ENCODE measurements at places on chromosomes 1 and 21. TPM values are rescaled to one million over a fixed set of nuclear protein-coding genes. Genes with fewer than 3 reads are reported as not detected.

DNA sequence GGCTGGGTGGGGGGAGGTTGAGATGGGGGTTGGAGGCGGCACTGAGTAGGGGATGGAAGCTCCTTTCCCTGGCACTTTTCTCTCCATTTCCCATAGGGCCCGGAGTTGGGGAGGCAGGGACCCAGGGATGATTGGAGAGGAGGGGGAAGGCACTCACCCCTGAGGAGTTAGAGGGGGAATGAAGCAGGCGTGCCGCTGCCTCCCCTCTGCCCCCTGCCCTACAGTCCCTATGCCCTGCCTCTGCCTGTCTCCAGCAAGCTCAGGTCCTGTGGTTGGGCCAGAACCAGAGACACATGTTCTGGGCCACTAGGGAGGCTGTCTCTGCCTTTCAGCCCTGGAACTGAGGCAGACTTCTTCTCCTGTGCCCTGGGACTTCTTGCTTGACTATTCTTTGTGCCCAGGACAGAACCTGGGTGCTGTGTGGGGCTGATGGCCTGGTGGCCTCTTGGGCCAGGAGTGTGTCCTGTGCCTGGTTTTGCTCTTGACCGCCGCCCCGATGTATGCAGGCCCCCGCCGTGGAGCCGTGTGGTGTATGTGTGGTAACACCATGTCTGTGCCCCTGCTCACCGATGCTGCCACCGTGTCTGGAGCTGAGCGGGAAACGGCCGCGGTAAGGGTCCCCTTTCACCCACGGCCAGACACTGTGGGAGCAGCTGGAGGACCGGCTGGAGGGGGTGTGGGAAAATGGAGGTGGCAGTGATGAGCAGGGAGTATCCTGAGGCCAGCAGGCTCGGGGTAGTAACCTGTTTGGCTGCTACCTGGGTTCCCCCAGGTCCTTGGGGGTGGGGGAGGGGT is 1.4 kb downstream of the LYPLA2 start:
- no peak overlapping the region for H3K4me3 ChIP-seq
- no peaks in the 10 kb centered on the region for H3K36me3 ChIP-seq
- no peak for DNase-seq

DNA sequence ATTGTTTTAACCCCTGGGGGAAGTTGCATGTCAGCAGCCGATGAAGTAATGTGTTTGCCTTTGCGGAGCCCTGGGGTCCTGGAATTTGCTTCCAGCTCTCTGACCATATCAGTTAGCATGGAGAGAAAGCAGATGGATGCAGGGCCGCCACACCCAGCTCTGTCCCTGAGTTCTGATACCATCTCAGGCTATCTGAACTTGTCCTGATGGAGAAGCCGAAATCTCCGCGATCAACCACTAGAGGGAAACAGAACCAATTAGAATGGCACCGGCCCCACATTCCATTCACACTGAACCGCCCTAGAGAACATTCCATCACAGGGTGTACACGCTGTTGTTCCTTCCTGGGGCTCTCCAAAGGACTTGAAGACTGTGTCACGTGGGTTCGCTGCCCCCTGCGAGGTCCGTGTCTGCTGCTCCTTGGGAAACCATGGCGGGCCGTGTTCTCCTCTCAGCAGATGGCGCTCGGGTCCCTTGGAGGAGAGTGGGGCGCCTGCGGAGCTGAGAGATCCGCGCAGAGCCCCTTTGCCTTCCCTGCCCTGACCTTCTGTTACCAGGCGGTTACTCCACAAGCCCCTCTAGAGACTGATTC is 75.4 kb downstream of the ABCA4 start:
- peaks cover 15% of the 10 kb centered on the region for H3K4me1 ChIP-seq
- no peaks in the 10 kb centered on the region for H3K27me3 ChIP-seq
- H3K27ac ChIP-seq = no peak overlapping the region
- DNase-seq = peak; percentile 82
- H3K36me3 ChIP-seq = no peaks in the 10 kb centered on the region

GRCh38 chr1:111605576-111605975 is 14.0 kb upstream of the RAP1A start:
- H3K27me3 ChIP-seq = no peaks in the 10 kb centered on the region
- H3K4me3 ChIP-seq = no peak overlapping the region
- H3K4me1 ChIP-seq = no peaks in the 10 kb centered on the region
- no peak for DNase-seq
- H3K36me3 ChIP-seq = no peaks in the 10 kb centered on the region

DNA sequence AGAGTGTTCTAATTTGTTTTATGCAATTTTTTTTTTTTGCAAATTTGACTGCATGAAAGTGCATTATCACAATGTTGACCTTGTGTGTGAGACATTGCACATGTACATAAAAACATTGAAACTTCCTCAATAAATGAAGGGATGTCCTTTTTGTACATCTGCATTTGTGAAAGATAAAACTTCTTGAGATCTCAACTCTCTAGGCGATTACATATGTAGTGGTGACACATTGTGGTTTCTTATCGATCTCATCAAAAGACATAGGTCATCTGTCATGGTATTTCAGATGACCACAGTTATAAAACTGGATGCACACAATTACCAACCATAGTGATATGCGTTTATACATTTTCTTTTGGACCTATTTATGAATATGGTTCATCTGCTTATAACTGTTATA is 35.6 kb upstream of the C21orf91 start:
- no peak overlapping the region for H3K27ac ChIP-seq
- no peaks in the 10 kb centered on the region for H3K27me3 ChIP-seq
- no peak for DNase-seq
- H3K4me3 ChIP-seq = no peak overlapping the region
- H3K36me3 ChIP-seq = no peaks in the 10 kb centered on the region
- no peaks in the 10 kb centered on the region for H3K4me1 ChIP-seq

GRCh38 chr1:58695206-58695605 is 4.7 kb downstream of the MYSM1 start:
- H3K4me3 ChIP-seq = no peak overlapping the region
- no peaks in the 10 kb centered on the region for H3K27me3 ChIP-seq
- peaks cover 24% of the 10 kb centered on the region for H3K4me1 ChIP-seq
- peaks cover 8% of the 10 kb centered on the region for H3K36me3 ChIP-seq
- H3K27ac ChIP-seq = no peak overlapping the region
- no peak for DNase-seq

DNA sequence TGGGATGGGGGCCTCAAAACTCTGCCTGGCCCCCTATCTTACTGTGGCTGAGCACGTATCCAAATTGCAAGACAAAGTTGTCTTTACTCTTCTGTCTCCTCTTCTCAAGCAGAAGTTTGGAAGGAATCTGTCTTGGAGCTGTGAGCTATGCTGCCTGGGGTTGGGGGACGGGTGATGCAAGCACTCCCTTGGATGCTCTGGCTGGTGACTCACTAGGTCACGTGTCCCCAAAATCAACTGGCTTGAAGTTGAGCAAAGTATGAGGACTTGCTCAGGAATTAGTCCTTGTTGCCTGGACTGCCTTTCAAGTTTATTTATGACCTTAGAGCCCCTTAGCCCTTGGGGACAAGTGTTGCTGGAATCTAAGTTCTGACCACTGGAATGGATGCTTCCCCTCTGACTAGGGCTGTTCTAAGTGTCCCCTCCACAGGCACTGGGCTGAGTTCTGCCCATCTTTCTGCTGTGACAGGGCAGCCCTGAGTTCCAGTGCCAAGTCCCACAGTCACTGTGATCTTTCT is 269.5 kb downstream of the HHAT start:
- DNase-seq = no peak
- H3K4me3 ChIP-seq = no peak overlapping the region
- no peaks in the 10 kb centered on the region for H3K36me3 ChIP-seq
- no peak overlapping the region for H3K27ac ChIP-seq
- H3K27me3 ChIP-seq = no peaks in the 10 kb centered on the region
- H3K4me1 ChIP-seq = no peaks in the 10 kb centered on the region

GRCh38 chr21:44986471-44987291 is 46.9 kb downstream of the SLX9 start:
- DNase-seq = peak; percentile 9
- H3K4me3 ChIP-seq = no peak overlapping the region
- H3K27ac ChIP-seq = no peak overlapping the region
- H3K36me3 ChIP-seq = no peaks in the 10 kb centered on the region

DNA sequence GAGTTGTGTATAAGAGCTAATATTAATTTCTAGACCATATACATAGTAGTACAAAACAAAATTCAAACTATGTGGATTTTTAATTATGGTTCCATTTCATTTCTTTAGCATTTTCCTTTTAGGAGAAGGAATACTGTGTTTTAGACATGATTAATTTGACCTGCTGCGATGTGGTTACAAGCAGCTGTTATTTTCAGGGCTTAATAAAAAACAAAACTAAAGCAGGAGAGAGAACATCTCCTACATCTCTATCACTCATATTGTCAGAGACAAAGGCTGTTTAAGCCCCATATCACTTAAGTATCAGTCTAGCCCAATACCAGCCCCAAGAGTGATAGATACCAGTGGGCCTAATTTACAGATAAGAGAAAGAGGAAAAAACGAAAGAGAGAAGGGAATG is 47.6 kb downstream of the ILDR2 start:
- no peaks in the 10 kb centered on the region for H3K4me1 ChIP-seq
- no peak overlapping the region for H3K4me3 ChIP-seq
- no peaks in the 10 kb centered on the region for H3K27me3 ChIP-seq
- DNase-seq = no peak
- H3K36me3 ChIP-seq = no peaks in the 10 kb centered on the region

- peaks cover 36% of the 10 kb centered on the region for H3K4me1 ChIP-seq
- peak overlapping the region; percentile 66 for H3K27ac ChIP-seq
- no peaks in the 10 kb centered on the region for H3K36me3 ChIP-seq
- no peaks in the 10 kb centered on the region for H3K27me3 ChIP-seq
- peak; percentile 63 for DNase-seq
Observed at GRCh38 chr1:207002724-207003146, 29.8 kb downstream of the C1orf116 start.

DNA sequence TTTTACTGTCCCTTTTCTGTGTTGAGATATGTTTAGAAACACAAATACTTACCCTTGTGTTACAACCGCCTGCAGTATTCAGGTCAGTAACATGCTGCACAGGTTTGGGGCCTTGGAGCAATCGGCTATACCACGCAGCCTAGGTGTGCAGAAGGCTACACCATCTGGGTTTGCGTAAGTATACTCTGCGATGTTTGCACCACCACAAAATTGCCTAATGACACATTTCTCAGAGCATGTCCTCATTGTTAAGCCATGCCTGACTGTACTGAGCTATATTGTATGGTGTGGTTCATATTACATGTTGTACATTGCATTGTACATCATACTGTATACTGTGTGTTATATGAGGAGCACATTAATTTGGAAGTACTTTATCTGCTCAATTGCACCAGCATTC is 247.4 kb downstream of the RHOU start:
- H3K4me1 ChIP-seq = peaks cover 15% of the 10 kb centered on the region
- no peaks in the 10 kb centered on the region for H3K36me3 ChIP-seq
- no peaks in the 10 kb centered on the region for H3K27me3 ChIP-seq
- no peak overlapping the region for H3K4me3 ChIP-seq

- no peaks in the 10 kb centered on the region for H3K4me1 ChIP-seq
- DNase-seq = no peak
- no peak overlapping the region for H3K4me3 ChIP-seq
- H3K36me3 ChIP-seq = no peaks in the 10 kb centered on the region
- no peaks in the 10 kb centered on the region for H3K27me3 ChIP-seq
Observed at GRCh38 chr21:28485301-28486022, 507.2 kb downstream of the LTN1 start.

DNA sequence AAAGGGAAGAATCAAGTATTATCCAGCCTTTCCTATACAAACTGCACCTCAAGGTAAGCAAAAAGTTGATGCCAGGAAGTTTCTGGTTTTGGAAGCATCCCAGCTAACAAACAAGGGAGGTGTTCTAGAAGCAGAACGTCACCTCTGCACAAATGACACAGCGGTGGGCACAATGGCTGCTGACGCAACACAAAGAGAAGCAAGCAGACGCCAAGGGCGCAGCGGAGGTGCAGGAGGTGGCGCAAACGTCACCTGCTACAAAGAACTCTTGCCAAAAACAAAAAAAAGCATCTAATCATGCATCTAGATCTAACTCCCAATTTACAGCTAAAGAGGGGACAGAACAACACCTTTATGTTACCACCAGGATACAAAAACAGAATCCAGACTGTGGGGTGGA is 88.5 kb downstream of the NPHP4 start:
- no peak for DNase-seq
- H3K4me3 ChIP-seq = no peak overlapping the region
- no peaks in the 10 kb centered on the region for H3K27me3 ChIP-seq
- H3K36me3 ChIP-seq = no peaks in the 10 kb centered on the region
- H3K27ac ChIP-seq = no peak overlapping the region

- no peak overlapping the region for H3K4me3 ChIP-seq
- H3K4me1 ChIP-seq = no peaks in the 10 kb centered on the region
- H3K36me3 ChIP-seq = no peaks in the 10 kb centered on the region
- H3K27me3 ChIP-seq = no peaks in the 10 kb centered on the region
Observed at GRCh38 chr1:2427976-2428375, 15.6 kb upstream of the PEX10 start.

DNA sequence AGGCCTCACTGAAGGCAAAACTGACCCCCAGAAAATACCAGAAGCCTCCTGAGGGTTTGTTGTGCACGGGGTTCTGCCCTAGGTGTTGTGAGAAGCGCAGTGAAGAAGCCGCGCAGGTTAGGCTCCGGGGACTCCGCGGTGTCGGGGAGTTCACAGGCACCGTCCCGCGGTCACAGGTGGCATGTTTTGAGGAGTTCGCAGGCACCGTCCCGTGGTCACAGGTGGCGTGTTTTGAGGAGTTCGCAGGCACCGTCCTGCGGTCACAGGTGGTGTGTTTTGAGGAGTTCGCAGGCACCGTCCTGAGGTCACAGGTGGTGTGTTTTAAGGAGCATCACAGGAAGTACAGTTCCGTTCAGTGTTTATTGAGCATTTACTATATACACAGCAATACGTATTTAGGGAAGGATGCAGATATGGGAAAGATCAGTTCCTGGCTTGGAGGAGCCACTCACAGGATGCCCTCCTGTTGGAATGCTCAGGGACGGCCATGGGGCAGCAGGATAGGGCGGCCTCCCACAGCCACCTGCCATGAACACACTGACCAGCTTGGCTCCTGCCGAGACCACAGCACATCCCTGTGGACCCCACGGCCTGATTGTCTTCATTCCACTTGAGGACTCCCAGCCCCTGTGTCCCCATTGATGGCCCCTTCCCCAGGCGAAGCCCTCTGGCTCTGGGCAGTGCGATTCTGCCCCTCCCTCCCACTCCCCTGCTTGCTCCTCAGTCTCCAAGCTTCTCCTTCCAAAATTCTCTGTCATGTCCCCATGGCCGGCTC is 86.0 kb upstream of the VAMP3 start:
- H3K27me3 ChIP-seq = no peaks in the 10 kb centered on the region
- peaks cover 10% of the 10 kb centered on the region for H3K4me1 ChIP-seq
- no peaks in the 10 kb centered on the region for H3K36me3 ChIP-seq
- no peak overlapping the region for H3K4me3 ChIP-seq
- H3K27ac ChIP-seq = no peak overlapping the region

Gene OPRD1
- not detected for total RNA-seq

Measured in body of pancreas (tissue), 4 donors.